ENCODE measurements at places on chromosomes 3 and 15. TPM values are rescaled to one million over a fixed set of nuclear protein-coding genes. Genes with fewer than 3 reads are reported as not detected.

The ISG20 gene
- 5.4 TPM for total RNA-seq

GRCh38 chr3:43154980-43155379 lies 49.1 kb upstream of the POMGNT2 start:
- DNase-seq: no peak

- DNase-seq: no peak
These were observed 19.5 kb downstream of the SETMAR start for GRCh38 chr3:4322635-4323034.

- no peak for DNase-seq
These were observed 65.1 kb downstream of the MEGF11 start for GRCh38 chr15:66188464-66188863.

DNA sequence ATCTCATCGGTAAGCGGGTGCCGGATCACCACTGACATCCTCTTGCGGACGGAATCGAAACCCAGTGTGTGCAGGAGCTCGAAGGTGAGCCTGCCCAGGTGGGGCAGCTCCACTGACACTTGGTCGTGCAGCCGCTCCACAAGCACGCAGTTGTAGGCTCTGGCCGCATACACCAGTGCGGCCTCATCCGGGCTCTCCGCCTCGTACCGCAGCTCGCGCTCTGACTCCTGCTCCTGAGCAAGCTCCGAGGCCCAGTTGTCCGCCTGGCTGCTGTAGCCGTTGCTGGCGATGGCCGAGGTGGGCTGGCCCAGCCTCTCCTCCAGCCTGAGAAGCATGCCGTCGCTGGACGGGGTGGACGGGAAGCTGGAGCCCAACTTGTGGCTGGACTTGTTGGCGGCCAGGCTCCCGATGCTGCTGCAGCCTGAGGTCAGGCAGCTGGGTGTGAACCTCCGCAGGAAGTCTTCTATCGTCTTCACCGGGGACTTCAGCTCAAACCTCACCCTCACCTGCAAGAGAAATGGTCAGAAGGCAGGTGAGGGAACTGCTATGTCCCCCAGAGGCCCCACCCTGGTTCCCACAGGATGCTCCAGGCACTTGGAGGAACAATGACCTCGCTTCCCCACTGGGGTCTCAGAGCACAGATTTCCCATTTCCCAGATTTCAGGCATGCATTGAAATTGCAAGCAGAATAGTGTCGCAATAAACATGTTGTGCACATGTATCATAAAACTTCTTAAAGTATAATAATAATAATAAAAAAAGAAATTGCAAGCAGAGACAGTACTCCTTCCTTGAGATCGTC lies 149.2 kb downstream of the ATP10A start:
- no peak for DNase-seq
